ENCODE measurements at places on chromosomes 4 and X.

DNA sequence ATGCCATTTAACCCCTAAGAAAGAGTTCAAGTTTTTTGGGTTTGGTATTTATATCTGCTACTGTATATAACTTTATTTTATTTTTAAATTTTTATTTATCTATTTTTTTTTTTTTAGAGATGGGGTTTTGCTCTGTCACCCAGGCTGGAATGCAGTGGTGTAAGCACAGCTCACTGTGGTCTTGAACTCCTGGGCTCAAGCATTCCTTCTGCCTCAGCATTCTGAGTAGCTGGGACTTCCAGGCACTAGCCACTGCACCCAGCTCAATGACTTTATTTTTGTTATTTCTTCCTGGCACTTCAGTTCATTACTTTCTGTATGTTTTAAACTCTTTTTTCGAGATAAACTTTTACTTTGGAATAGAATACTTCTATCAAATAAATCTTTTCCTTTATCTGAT lies 42.4 kb upstream of the PGAM4 start:
- no peak for DNase-seq

- DNase-seq = no peak
Measured at GRCh38 chr4:151807220-151807619, 46.4 kb upstream of the GATB start.

DNA sequence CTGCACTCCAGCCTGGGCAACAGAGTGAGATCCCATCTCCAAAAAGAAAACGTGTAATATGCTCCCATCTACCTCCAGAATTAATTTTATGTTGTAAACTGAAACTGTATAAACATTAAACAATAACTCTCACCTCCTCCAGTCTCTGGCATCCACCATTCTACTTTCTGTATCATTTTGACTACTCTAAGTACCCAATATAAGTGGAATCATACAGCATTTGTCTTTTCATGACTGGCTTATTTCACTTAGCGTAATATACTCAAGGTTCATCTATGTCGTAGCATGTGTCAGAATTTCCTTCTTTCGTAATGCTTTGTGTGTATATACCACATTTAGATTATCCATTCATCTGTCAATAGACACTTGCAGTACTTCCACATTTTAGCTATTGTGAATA lies 20.6 kb downstream of the F8 start:
- DNase-seq = no peak

DNA sequence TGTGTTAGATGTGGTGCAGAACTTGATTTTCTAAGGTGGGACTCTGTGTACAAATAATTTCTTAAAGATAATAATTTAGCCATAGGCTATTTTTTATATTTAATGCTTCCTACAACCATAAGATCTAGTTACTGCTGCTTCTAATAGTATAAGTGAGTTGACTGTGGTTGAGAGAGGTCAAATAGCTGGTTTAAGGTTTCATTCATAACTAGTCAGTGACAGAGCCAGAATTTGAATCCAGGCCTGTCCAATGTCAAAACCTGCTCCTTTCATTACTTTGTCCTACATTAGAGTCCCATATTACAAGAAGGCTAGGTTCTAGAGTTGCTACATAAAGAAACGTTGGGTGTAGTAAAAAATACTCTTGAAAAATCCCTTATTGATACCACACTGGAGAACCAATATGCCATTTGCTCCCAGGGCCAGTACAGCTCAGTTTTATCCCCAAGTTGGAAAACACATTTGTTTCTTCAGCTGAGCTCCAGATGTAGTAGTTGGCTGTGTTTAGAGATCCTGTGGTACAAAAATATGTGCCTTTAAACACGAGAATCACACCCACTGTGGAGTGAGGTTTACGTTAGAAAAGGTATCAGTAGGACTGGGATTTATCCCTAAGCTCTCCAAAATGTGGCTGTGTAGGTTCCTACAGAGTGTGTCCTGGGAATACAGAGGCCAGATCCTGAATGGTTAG lies 84.3 kb downstream of the REPS2 start:
- DNase-seq = no peak

DNA sequence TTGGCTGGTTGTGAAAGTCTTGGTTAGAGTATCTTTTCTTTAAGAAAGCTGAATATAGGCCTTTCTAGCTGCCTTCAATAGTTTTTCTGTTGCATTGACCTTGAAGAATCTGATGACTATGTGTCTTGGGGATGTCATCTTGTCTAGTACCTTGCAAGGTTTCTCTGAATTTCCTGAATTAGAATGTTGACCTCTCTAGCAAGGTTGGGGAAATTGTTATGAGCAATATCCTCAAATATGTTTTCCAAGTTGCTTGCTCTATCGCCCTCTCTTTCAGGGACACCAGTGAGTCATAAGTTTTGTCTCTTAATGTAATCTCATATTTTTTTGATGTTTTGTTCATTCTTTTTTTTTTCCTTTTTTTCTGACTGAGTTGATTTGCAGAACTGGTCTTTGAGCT lies 194.7 kb downstream of the RAB28 start:
- DNase-seq = no peak
